Stimulated activated naive CD8-positive, alpha-beta T cell treated with anti-CD3 and anti-CD28 coated beads, Interleukin-15, amount 100 ng/mL, for 72 hours (primary cell): ENCODE measurements at places on chromosomes 2 and 18.

GRCh38 chr2:102487761-102488462 is 14.9 kb downstream of the SLC9A4 start:
- DNase-seq = no peak

DNA sequence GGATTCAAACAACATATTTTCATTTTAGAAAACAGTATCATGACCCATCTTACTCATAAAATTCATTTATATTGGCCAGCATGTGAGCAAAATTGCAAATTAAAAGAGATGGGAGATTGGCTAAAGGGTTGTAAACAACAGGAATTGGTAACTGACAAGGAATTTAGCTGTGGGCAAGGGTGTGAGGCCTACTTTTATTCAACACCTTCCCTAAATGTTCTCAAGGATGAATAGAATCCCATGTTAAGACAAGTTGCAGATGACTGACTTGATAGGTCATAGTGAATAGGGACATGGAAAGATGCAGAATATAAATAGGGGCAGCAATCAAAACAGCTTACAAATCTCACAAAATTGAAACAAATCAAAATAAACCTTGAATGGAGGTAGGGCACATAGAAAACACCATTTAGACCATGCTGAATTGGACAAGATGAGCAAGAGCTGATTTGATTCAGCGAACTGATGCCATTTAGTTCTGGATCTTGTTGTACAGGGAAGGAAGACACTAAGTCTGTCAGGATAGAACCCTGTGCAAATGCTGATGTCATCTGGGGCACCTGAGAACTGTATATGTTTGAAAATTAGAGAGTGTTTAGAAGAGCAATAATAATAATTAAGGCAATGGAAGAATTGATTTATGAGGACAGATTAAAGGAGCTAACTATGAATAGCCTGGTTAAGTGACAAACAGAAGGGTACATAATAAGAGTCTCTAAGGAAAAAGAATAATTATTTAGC is 509.7 kb downstream of the ZEB2 start:
- no peak for DNase-seq

GRCh38 chr18:12606592-12607315 is 51.2 kb downstream of the SPIRE1 start:
- DNase-seq = no peak

DNA sequence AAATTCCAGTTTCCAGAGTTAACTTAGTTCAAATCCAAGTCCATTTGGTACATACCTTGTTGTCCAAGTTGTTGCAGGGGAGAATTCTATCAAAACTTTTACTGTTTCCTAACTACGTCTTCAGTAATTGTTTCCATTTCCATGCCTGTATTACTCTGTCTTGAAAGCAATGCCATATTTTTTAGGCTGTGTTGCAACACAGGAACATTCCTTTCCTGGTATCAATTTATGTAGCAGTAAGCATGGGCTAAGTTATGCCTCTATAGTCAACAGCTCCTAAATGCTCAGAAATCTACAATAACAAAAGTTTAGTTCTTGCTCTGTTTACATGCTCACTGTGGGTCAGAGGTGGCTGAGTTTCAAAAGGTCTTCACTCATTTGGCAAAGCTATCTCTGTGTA is 1943.8 kb upstream of the PIK3C3 start:
- no peak for DNase-seq
